Stimulated activated CD8-positive, alpha-beta memory T cell treated with anti-CD3 and anti-CD28 coated beads, Interleukin-4, amount 100 ng/mL, for 1 hour (primary cell): ENCODE measurements at places on chromosomes 5 and 9.

DNA sequence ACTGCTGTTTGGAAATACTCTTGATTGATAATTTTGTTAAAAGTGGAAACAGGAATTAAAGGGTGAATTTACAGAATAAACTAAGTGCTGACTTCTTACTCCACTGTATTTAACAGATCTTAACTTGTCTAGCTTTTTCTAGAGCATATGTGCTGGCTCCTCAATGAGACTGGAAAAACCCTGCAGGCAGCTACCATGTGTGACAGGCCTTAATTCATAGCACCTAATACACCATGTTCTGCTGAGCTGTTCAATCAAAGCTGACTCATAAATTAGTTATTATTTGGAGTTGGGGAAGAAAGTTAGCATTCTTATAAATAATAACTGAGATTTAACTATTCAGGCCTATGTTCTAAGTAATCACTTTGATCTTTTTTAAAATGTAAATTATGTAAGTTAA is 29.4 kb downstream of the CTNNAL1 start:
- no peak for DNase-seq

DNA sequence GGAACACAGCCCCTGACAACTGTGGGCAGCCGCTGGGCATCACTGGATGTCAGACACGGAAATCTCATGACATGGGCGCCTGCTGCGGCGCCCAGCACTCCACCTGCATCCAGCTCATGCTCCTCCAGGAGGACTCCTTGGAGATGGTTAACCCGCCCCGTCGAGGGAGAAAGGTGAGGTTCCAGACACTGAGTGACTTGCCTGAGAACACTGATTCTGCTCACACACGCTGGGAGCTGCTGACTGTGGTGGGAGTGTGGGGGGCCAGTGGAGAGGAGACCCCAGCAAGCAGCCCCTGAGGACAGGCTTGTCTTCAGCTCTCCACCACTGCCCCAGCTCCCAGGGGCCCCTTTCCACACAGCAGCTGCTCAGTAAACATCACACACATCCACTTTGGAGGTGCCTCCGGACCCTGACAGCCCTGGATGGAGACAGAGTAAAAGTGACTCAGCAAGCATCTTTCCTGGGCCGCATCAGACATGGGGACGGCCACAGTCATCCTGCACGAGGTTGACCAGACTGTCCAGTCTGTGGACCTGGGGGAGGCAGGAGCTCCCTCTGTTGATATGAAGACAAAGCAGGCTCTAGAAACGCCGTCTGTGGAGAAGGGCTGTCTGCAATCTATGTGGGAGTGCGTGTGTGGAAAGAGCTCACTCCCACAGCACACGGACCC is 283.7 kb upstream of the IRX4 start:
- DNase-seq: no peak

DNA sequence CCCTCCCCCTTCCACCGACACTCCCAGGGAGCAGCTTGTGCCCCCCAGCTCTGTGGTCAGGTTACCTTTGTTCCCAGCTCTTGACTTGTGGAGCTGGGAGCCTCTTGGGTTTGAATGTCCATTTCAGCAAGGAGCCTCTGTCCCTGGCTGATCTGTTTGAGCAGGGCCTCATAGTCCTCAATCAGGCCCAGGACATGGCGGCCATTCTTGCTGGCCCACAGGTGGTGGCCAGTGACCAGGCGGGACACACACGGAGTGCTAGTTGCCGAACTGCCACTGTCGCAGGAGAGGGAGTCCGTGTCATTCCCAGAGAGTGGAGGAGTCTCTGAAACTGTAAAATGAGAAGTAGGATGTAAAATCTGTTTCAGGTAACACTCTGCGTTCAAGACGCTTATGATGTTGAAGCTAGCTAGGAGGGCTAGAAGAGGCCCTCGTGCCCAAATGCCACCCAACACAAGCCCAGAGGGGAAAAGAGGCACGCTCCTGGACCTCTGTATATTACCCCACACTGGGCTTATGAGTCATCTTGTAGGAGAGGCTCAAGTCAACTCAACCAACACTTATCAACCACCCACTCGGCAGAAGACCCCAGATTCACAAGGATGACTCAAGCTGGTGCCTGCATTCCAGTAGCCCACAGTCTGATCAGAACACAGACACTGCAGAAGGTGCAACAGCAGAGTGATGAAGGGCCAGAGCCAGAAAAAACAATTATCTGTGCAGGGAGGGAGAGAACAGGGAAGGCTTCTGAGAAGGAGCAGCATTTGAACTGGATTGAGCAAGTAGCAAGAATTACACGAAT is 177.0 kb downstream of the CDK5RAP2 start:
- DNase-seq: no peak

- DNase-seq: no peak
Observed at GRCh38 chr5:157219491-157220271, 39.0 kb downstream of the ITK start.

GRCh38 chr5:145483212-145483611 is 351.9 kb downstream of the PRELID2 start:
- DNase-seq: no peak

- DNase-seq: no peak
Observed at GRCh38 chr5:169545762-169546161, 37.8 kb upstream of the SPDL1 start.

GRCh38 chr9:19026375-19026774 is 6.6 kb downstream of the SAXO1 start:
- DNase-seq: no peak

GRCh38 chr9:90000925-90001324 is 396.1 kb downstream of the GADD45G start:
- no peak for DNase-seq

DNA sequence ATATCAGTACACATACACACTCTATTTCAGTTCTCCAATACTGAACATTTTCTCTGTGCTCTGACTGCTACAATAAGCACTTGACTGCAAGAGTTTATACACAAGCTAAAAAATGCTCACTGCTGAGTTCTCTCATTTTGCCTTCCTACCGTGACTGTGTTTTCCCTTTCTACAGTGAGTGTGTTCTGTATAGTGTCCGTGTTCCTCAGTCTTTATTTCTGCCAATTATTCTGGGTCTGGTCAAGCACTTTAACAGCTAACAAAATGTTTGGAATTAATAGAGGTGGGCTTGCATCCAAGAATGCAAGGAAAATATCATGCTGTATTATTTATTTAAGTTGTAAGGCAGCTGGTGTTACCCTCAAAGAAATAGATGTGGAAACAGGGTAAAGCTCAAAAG is 217.0 kb upstream of the NREP start:
- DNase-seq: no peak

DNA sequence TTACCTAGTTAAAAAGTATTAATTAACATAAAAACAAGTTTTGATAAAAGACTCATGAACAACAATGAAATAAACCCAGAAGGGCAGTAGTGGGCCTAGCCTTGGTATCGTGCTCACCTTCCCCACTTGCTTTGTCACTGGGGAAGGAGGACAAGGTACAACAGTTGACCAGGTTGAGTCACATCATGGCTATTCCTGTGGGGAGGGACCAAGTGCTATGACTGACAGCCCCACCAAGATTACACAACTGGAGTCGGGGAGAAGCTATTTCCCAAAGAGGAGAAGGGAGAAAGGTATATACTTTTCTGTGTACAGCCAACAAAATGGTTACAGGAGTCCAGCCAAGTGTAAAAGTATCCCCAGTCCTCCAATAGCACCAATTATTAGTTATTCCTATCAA is 251.3 kb upstream of the RFX3 start:
- DNase-seq: no peak

DNA sequence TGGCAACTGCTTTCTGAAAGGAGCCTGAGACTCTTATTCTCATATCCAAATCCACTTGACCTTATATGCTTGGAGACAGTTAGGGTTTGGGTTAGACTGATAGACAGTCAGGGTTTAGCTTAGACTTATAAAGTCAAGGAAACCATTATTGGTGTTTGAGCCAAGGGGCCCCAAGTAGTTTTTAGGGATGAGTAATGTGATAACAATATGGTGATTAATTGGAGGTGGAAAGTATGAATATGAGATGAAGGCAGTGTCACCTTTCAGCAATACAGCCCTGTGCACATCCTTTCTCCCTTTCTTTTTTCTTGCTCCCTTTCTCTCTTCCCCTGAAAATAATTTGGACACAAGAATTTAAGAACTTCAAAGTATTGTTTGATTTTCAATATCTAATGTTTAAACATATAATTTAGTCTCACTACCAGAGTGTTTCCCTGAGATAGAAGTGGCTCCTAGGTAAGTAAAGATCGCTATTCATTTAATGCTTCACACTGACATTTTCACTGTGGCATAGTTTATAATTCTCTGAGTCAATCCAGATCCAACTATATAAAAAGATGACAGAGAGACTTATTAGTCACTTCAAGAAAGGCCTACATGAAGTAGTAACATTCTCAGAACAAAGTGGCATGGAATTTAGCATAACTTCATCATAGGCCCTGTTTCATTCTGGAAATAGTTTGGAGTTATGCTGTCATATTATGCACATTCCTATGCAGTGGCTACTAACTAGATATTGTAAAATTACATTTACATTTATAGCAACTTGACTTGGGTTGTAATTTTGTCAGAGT is 200.8 kb downstream of the CHSY3 start:
- DNase-seq: no peak

- DNase-seq: no peak
Observed at GRCh38 chr5:14720236-14720923, 55.9 kb downstream of the OTULIN start.

GRCh38 chr5:131634238-131634637 is 791 bp downstream of the RAPGEF6 start:
- no peak for DNase-seq

- DNase-seq: no peak
Observed at GRCh38 chr5:159128070-159128541, 28.4 kb upstream of the EBF1 start.

DNA sequence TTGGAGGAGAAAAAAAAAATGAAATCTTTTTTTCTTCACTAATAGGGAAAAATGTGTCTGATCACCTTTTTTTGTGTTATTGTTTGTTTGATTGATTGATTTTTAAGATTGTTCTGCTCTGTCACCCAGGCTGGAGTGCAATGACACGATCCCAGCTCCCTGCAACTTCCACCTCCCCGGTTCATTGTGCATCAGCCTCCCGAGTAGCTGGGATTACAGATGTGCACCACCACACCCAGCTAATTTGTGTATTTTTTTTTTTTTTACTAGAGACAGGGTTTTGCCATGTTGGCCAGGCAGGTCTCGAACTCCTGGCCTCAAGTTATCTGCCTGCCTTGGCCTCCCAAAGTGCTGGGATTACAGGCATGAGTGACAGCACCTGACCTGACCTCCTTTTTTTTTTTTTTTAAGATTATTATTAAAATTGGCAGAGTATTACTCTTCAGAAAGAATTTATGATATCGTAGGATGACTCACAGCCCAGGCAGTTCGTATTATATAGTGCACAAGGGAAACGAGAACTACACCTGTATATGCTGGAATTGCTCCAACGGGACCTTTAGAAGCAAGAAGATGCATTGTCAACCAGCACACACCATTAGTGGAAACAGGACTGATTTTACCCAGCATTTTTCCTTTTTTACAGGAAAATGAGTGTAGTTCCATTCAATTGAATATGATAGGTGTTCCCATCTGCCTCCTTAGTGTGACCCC is 27.7 kb downstream of the FUBP3 start:
- DNase-seq: no peak

DNA sequence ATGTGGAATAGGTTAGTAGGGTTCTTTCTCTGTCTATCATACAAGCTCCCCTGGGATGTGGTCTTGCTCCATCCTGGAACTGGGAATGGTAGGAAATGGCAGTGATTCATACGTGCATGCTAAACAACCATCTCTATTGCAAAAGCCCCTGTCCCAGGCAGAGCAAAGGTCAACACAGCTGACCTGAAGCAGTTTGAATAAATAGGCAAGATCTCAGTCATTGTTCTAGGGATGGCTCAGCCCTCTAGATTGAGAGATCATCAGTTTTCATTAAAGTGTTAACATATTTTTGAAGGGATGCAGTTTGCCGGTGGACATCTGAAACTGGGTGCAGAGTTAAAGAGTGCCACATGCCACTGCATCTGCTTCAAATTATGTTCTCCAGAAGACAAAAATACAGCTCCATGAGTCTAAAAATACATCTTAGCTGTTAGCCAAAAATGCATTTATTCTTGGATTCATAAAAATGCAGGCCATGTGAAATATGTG is 224.1 kb downstream of the ESM1 start:
- DNase-seq: no peak

- DNase-seq: no peak
Observed at GRCh38 chr9:131045300-131046092, 36.5 kb downstream of the LAMC3 start.

- no peak for DNase-seq
Observed at GRCh38 chr5:44909004-44909403, 100.3 kb downstream of the MRPS30 start.

DNA sequence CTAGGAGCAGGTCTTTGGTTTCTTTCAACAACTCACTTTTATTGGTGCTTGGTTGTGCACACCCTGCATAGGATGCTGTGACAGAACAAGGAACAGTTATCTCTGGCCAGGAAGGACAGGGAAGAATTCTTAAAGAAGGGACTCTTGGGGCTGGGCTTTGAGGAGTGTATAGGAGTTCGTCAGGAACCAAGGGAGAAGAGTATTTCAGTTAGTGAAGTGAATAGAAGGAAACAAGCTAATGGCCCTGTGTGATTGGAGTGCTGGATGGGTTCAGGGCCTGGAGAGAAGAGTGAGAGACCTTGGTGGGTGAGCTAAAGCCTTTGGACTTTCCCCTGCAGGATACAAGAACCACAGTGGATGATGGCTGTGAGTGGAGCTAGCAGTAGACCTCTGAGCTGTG is 32.2 kb downstream of the DAB2IP start:
- no peak for DNase-seq

GRCh38 chr9:117763314-117763713 is 59.1 kb downstream of the TLR4 start:
- DNase-seq: no peak

DNA sequence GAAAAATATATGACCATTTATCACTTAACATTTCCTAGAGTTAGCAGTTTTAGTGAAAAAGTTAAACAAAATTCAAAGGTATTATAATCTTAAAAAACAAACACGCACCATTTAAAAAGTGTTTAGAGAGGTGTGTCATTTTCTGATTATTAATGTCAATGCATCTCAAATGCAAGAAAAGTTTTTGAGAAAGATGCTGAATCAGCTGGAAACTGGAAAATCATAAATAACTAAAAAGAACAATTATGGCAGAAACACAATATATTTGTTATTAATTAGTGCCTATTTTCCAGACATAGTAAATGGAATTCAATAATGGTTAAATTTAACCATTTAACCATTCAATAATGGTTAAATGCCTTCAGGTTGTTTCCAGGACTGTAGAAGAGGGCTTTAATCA is 64.9 kb downstream of the RICTOR start:
- no peak for DNase-seq

GRCh38 chr9:18888290-18888689 is 144.7 kb downstream of the SAXO1 start:
- no peak for DNase-seq

DNA sequence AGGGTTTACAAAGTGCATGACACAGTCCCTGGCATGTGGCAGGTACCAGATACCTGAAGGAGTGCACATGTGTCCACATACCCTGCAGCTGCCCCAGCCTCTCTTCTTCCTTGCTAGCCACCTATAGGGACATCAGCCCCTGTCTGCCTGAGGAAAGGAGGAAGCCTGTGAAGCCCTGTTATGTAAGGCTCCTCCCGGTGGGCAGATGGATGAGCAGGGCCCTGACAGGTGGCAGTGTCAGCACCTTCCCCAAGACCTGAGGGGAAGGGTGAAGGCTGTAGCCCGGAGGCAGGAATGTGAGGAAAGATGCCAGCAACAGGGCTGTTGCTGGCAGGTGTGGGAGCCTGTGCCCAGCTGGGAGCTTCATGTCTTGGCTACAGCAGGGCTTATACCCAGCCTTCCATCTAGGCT is 21.7 kb downstream of the TCF7 start:
- DNase-seq: no peak
